Posterior cingulate gyrus (tissue), 11 donors: ENCODE measurements at places on chromosomes 12 and 14.

GRCh38 chr14:77707355-77707723 is 484 bp downstream of the ALKBH1 start:
- DNase-seq, result peak; percentile 81

DNA sequence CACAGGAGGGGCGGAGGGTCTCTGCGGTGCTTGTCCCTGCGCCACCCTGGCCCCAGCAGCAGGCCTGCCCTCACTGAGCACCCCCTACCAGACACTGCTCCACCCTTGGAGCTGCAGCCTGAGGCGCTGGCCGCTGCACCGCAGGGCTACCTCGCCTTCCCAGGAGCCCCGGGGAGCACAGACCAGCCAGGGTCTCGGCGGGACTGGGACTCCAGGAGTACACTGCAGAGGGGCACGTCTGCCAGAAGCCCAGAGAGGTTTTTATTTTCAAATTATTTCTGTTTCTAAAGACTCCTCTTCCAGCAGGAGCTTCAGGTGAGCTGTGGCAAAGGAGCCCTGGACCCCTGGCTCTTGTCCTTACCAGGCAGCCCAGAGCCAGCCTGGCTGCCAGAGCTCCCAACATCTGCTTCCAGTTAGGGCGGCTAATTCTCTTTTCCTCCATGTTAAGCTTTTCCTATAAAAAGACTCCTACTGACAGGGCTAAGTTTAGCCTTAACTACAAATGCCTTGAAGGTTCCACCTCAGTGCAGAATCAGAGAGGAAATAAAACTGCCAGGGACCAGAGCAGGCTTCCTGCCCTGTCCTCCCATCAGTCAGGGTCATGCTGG is 26.4 kb downstream of the DEGS2 start:
- DNase-seq, result no peak

DNA sequence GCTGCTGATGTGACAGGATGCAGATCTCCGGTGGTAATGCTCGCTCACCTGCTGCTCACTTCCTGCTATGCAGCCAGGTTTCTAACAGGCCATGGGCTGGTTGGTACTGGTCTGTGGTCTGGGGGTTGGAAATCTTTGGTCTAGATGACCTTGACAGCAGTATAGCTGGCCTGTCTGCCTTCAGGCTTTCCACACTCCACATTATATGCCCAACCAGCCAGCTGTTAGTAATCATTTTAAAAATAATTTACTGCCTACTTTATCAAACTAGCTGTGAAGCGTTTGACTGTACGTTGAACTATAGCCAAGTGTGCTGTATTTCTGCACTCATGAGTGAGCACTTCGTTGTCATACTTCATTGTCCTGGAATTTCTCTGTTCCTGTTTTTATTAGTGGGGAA is 424.0 kb upstream of the GARIN6 start:
- DNase-seq, result no peak

- no peak for DNase-seq
Observed at GRCh38 chr14:51302295-51303030, 62.4 kb downstream of the TMX1 start.

DNA sequence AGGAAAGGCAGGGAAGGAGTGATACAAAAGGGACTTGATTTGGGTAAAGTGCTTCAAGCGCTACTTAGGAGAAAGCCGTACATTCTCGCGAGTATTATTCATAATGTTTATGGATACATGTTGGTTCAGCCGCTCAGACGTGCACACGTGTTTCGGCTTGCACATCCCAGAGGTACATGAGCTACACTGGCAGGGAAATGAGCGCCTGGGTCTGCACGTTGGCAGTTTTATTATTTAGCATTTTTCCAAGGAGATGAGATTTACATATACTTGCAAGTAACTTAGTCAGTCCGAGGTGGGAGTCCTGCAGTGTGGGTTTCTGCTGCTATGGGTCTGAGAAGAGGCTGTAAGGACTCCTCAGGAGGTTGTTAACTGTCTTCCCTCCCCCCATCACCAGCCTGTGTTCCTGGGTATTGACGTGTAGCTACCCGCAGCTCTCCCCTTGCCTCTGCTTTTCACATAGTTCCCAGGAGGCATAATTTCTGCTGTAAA is 1.5 kb downstream of the PRKCH start:
- DNase-seq, result no peak

DNA sequence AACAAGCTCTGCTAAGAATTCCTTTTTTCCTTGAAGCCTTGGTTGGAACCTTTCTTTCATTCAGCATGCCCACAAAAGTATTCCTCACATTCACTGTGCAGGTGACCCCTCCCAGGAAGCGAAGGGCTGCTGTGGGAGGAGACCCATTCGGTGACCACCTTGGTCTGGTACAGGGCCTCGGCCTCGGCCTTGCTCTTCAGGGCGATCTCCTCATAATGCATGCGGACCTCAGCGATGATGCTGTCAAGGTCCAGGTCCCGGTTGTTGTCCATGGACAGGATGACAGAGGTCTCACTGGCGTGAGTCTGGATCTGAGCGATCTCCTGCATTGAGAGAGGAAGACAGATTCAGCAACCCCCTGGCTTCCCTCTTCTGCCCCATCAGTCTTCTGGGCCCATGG is 3.1 kb downstream of the KRT74 start:
- no peak for DNase-seq

DNA sequence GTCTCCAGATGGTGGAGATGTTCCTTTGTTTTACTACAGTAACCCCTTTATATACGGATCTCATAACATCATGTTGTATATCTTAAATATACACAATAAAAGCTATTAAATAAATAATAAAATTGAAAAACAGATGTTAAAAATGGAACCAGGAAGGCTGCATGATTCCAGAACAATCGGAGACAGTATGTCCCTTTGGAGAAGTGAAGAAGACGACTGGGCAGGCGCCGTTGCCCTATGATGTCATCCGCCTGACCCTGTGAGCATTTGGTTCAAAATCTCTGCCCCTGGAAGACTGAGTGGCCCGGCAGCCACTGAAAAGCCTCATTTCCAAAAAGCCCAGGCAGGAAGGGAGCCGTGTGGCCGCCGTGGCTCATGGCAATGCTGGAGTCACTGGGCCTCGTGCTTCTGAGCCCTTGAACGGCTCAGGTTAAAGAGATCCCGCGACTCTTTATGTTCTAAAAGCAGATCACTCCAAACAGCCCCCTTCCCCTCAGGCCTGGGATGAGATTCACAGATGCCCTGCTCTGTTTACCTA is 30.8 kb downstream of the RIMBP2 start:
- no peak for DNase-seq

- DNase-seq, result no peak
Observed at GRCh38 chr12:84692071-84692470, 220.5 kb downstream of the SLC6A15 start.

DNA sequence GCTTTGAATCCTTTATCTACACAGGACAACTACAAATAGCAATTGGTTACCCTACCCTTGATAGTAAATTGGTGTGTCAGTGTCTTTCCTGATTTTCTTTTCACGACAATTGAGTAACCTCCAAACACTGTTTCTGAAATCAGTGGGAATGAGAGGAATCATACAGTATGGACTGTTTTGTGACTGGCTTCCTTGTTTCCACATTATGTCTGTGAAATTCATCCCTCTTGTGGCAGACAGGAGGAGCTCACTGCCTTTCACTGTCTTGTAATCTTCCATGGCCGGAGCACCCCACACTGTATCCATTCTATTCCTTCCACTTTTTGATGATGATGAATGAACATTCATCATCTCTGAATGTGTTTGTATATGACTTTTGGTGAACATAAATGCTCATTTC is 164.0 kb upstream of the PZP start:
- no peak for DNase-seq

- no peak for DNase-seq
Observed at GRCh38 chr14:68211421-68211820, 391.8 kb downstream of the RAD51B start.

- no peak for DNase-seq
Observed at GRCh38 chr12:101941306-101942249, 64.2 kb downstream of the DRAM1 start.

DNA sequence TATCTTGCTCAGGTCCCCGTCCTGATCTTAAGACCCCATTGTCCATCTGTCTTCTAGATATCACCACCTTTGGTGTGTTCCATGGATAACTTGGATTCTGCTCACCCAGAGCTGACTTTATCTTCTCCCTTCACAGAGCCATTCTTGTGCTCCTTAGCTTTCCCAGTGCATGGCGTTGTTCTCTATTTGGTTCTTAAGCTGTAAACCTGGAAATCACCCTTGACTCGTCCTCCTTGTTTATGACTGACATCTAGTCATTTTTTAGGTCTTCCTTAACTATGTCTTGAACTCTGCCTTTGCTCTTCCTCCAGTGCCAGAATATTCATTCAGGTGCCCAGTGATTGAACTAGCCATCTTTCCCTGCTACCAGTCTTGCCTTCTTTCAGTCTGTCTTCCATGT is 11.7 kb downstream of the STK38L start:
- DNase-seq, result no peak

GRCh38 chr12:56267443-56268071 is 815 bp downstream of the COQ10A start:
- DNase-seq, result peak; percentile 40

DNA sequence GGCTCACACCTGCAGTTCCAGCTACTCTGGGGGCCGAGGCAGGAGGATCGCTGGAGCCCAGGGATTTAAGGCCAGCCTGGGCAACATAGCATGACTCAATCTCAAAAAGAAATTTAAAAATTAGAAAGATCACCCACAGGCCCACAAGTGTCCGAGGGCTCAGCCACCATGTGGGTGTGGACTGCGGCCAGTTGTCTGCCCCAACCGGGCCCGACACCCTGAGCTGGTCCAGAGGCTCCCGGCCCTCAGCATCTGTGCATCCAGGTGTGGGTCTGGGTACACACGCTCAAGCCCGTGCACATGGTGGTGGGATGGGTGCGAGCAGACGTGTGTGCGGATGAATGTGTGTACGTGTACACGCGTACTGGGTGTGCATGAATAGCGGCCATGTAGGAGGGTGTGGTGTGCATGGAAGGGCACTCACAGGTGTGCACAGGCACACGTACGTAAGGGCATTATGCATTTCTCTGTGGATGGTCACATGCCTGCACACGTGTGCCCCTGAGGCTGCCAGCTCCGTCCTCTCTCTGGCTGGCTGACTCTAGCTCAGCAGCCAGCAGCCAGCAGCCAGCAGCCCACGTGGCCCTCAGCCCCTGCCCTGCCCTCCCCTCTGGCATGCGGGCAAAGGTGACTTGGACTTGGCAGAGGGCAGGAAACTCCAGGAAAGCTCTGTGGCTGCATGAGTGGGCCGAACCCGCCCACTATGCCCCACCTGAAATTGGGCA is 23.3 kb upstream of the NUDT14 start:
- peak; percentile 52 for DNase-seq

DNA sequence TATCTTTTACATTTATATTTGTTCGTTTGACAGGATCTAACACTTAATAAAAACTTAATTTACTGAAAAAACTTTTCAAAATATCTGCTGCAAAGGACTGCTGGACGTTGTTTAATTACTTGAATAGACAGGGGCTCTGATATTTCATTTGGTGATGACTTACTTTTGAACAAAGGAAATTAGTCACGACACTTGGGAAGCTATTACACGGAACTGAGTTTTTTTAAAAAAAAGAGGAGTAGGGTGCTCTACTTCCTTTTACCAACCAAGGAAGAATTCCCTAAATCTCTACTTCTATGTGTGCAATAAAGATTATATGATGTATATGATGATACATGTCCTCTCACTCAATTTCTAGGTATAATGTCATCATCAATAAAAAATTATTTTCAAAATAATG is 4.7 kb downstream of the FGD6 start:
- no peak for DNase-seq

DNA sequence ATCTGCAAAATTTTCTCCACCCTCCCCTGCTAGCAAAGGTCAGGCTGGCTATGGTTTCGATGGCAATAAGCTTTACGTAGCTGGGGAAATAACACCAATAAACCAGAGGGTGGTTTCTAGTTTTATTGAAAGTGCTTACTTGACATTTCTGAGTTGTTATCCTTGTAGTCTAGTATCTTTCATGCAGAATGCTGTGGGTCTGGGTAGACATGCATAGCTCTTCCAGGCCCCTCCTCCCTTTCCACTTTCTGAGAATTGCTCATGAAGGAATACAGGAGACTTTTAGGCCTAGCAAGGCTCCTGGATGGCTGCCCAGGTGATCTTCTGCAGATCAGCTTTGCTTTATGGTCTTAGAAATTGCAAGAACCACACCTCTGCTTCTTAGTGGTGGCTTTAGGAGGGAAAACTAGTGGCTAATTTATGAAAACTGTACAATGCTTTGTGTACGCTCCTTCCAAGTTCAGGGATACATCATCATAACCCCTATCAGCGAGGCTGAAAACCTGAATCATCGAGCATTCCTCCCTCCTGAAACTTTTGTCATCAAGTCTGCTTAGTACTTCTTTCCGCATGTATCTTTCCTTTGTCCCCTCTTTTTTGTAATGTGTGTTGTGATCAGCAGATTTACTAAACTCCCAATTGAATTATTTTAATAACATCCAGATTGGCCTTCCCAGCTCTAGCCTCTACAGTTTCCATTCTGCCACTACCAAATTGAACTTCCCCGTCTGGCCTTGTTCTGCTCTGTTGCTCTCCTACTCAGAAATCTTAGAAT is 473.0 kb downstream of the RAD51B start:
- no peak for DNase-seq
